CD4-positive, alpha-beta T cell (primary cell): ENCODE measurements at places on chromosomes 2 and 18. TPM values are rescaled to one million over a fixed set of nuclear protein-coding genes. Genes with fewer than 3 reads are reported as not detected.

The AQP12A gene
- not detected for total RNA-seq

DNA sequence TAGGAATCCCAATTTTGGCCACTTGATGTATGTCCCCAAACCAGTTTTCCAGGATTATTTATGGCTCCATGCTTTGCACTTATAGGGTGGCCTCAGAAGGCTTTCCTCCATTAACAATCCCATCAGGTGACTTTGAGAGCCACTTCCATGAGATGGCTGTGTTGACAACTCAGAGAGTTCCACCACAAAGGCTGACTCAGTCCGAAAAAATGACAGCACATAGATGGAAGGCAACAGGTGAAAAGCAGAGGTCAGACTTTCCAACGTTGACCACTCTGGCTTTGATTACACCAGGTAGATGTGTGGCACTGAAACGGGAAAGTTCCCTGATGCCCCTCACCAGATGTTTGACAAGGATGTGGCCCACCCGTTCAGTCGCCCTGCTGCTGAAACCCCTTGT is 431.4 kb upstream of the TNP1 start:
- no peak for DNase-seq

The COMMD1 gene
- 11.5 TPM for total RNA-seq

GRCh38 chr2:26574900-26575560 is 66.1 kb downstream of the CIB4 start:
- no peak for DNase-seq
